ENCODE measurements at places on chromosomes 12 and 14. TPM values are rescaled to one million over a fixed set of nuclear protein-coding genes. Genes with fewer than 3 reads are reported as not detected.

GRCh38 chr12:47350062-47350408, 270.3 kb upstream of the AMIGO2 start:
- no peak for DNase-seq

The DAAM1 gene
- 36.7 TPM for total RNA-seq

DNA sequence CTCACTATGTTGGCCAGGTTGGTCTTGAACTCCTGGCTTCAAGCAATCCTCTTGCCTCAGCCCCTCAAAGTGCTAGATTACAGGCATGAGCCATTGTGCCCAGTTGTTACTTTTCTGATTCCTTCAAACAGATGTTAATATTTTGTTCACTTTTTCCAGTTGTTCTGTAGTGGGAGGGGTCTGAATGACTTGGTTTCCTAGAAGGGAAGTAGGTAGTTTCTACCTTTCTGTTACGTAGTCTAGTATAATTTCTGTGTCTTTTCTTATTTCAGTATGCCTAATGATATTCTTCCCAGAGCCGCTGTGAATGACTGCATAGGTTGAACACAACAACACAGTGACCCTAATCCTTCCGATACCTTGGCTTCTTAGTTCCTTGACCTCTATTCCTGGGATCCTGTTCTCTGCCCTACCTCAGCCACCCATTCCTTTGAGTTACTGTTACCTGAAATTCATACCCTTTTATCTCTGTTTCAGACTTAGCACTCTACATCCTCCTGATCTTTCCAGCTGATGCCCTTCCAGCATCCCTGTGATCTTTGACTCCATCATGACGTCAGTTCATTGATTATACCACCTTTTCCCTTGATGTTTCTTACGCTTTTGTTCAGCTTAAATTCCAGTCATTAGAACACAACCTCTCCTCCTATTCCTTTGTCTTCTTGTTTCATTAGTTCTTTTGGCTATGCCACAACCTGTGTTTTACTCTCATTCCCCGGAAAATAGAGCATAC, 33.3 kb downstream of the RCOR1 start:
- DNase-seq: no peak

- peak; percentile 71 for DNase-seq
Observed at GRCh38 chr12:127191129-127191528, 1075.8 kb upstream of the TMEM132C start.

DNA sequence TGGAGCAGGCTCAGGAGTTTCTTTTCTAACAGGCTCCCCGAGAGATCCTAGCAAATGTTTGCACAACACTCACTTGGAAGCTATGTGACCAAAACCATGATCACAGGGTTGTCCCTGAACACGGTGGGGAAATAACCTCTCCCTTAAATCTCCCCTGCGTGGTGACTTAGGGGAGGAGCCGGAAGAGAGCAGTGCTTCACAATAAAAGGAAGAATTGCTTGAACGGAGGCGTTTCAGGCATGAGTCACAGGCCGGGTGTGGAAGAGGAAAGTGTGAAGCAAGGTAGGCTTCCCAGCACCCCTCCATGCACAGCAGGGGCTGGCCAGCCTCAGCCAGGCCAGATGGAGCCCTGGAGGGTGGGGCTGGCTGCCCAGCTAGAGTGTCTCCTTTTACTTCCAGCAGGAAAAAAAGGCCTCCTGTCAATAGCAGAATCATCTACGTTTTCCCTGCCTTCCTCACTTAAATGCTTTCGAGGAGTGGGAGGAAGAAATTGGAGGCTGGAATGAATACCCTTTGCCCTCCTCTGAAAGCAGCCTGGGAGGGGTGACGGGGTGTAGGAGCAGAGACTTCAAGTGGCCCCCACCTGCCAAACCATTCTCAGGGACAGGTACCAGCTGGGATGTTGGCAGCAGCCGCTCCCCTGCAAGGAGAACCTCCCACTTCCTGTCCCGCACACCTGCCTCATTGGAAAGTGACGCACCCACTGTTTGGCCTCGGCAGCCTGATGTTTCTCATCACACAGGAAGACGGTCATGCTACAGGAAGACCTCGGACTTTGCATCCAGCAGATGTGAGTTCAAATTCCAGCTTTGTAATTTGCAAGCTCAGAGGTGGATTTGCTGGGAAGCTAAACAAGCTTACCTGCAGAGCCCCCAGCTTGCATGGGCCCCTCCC, 30.1 kb upstream of the PPP2R5C start:
- DNase-seq: peak; percentile 98

The MSRB3 gene
- 4.5 TPM for total RNA-seq

DNA sequence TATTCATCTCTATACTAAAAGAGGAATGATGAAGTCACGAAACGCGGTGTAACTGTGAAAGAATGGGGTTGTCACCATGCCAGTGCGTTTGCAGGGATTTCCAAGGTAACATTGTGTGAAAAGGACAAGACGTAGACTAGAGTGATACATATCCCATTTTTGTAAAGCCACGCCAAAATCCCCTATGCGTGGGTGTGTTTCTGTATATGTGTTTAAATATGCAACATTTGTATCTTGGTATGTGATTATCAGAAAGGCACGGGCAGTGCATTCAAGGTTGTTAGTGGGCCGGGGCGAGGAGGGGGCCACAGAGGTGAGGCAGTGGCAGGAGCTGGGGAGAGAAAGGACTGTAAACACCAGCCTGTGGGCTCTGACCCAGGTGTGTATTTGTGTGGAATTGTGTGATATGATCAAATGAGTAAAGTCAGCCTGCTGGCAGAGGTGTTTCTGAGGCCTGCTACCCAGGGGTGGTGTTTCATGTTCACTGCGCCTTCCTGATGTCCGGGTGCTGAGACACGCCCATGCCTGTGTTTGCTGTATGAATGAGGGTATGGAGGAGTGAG, 137.8 kb downstream of the ADGRD1 start:
- DNase-seq: no peak

The FAM90A1 gene
- total RNA-seq: not detected

The SINHCAF gene
- total RNA-seq: 32.0 TPM

DNA sequence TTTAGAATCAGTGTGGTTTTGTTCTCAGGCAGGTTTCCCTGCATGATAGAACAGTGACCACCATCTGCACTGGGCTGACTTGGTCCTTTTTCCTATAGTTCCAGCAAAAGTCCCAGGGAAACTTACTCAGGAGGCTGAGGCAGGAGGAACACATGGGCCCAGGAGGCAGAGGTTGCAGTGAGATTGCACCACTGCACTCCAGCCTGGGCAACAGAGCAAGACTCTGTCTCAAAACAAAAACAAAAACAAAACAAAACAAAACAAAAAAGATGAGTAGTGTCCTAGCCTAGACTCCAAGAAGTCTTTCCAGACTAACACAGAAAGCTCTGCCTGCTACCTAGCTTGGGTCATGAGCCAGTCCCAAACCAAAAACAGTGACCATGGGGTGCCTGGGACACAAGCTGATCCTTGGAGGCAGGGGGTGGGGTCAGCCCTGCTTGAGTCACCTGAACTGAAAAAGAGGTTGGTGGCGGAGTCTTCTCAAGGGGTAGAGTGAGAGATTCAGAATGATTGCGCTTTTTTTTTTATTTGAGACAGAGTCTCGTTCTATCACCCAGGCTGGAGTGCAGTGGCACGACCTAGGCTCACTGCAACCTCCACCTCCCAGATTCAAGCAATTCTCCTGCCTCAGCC, 7.4 kb upstream of the SLC11A2 start:
- DNase-seq: no peak

DNA sequence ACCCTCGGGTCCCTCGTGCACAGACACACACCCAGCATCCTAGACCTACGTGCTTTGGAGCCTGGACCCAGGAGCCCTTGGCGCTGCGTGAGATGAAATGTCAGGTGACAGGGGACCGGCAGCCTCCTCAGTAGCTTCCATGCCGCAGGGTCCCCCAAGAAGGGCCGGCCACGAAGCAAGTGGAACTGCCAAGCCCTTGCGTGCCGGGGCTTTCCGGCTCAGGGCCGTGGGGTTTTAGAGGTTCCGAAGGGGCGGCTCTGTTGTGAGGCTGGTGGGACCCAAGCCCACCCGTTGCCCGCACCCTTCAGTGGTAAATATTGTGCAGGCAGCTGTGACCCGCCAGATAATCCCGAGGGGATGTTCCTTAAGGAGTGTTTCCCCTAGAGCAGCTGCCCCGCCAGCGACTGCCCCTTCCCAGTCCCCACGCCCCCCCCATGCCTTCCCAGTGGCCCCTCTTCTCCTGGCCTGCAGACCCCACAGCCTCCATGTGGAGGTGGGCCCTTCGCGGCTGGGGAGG, 133.7 kb downstream of the ADGRD1 start:
- DNase-seq: no peak

DNA sequence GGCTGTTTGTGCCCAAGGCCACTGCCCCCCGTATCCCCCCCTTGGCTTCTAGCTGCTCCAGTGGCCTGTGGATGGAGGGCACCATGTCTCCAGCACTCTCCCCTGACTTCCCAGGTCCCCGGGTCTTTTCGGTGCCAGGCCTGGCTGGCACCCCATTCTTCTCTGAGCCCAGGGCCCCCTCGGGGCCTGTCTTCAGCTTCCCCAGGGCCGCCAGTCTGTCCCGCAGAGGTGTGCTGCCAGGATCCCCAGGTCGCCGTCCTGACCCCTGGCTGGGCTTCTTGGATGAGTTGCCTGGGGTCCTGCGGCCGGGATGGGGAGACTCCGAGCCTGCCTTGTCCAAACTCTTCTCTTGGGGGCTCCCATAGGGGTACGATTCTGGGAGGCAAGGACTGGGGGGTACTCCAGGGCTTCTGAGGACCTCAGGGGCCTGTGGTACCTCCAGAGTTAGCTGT, 32.5 kb downstream of the NCKAP5L start:
- DNase-seq: no peak

GRCh38 chr14:61502459-61503093, 181.2 kb downstream of the PRKCH start:
- no peak for DNase-seq

DNA sequence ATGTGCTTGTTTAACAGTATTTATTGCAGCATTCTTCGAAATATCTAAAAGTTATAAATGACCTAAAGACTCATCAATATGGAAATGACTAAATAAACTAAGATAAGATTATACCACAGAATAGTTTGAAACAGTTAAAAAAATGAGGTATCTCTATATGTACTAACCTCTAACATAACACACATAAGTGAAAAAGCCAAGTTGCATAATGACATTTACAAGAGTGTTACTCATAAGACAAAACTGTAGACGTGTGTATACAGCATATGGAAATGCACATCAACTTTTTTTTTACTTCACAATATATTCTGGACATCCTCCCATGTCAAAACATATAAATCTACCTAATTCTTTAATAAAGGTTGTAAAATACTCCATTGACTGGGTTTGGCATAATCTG, 22.8 kb downstream of the CPM start:
- peak; percentile 71 for DNase-seq

DNA sequence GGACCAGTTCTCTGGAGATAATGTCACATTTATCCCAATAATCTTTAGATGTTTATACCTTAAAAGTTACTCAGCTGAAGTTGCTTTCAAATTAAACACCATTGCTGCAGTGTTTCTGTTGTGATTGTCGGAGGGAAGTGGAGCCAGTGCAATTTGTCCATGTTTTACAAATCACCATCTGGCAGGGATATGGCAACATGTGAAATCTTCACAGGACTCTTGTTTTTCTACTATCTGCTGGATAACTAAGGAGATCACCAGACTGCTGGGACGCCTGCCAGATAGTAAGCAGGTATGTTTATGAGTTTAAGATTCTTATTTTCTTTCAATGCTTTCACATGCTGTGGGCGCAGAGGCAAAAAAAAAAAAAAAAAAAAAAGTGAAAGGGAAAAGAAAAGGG, 100.3 kb upstream of the SOX5 start:
- no peak for DNase-seq

- DNase-seq: peak; percentile 92
Observed at GRCh38 chr12:46921048-46921763, 95.4 kb upstream of the SLC38A4 start.

The ING4 gene
- total RNA-seq: 23.8 TPM

Measured in PC-3 (cell line).